Fibroblast of skin of left biceps (primary cell): ENCODE measurements at places on chromosomes 11 and 22.

GRCh38 chr11:44775366-44775984, 48.7 kb downstream of the TSPAN18 start:
- no peak for DNase-seq

GRCh38 chr11:201966-202365, 5.2 kb downstream of the BET1L start:
- no peak for DNase-seq

GRCh38 chr22:17773606-17774205, 563 bp downstream of the BID start:
- no peak for DNase-seq

- DNase-seq = no peak
These were observed 712 bp downstream of the CERK start for GRCh38 chr22:46737105-46737975.

DNA sequence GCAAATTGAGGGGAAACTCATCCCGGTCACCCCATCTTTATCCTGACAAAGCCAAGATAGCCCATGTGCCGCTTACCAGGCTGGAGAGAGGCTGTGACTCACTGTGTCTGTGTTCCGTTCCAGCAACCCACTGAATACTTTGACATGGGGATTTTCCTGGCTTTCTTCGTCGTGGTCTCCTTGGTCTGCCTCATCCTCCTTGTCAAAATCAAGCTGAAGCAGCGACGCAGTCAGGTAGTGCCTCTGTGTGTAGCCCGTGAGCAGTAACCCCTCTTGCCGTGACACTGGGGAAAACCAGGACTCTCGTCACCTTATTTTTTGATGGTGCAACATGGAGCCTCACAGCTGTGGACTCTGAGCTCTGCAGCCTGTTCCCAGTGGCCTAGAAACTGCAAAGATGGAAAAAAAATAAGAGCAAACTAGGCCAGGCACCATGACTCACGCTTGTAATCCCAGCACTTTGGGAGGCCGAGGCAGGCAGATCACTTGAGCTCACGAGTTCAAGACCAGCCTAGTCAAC, 16.9 kb downstream of the C22orf31 start:
- DNase-seq = peak; percentile 21

- no peak for DNase-seq
These were observed 13.2 kb upstream of the LINC01488 start for GRCh38 chr11:69468221-69468620.

DNA sequence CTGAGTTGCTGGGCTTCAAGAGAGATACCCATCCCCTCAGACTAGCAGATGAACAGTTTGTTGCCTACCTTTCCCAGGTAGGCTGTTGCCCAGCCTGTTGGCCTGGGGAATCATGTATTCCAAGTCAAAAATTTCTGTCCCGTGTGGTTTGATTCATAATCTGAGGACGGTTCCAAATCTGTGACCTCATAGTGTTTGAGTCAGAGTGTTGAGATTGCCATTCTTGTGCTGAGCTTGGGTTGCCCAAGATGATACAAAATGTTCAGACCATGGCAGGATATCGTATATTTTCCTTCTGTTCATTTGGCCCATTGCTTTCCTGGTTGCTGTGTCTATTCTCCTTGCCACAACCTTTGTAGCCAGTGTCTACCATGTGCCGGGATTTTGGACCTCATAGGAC, 64.3 kb downstream of the CYB5R2 start:
- no peak for DNase-seq

- no peak for DNase-seq
These were observed 3.0 kb upstream of the RANBP1 start for GRCh38 chr22:20112623-20113511.

DNA sequence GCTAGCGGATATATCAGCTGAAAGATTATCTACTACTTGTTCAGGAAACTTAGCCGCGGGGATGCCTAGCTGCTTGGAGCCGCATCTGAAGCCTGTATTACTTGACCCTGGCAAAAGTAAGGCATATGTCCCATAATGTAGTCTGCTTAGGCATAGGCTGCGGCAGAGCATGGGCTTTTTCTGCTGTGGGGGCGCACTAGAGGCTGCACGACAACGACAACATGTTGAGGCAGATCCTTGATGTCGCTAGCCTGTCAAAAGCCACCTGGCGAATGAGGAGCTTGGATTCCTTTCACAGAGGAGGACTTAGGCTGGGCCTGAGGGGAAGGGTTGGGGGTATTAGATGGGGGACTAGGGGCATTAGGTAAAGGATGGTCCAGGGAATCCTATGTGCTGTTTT, 1.1 kb upstream of the OR52N2 start:
- DNase-seq = no peak
